ENCODE measurements at places on chromosomes 12 and 14.

DNA sequence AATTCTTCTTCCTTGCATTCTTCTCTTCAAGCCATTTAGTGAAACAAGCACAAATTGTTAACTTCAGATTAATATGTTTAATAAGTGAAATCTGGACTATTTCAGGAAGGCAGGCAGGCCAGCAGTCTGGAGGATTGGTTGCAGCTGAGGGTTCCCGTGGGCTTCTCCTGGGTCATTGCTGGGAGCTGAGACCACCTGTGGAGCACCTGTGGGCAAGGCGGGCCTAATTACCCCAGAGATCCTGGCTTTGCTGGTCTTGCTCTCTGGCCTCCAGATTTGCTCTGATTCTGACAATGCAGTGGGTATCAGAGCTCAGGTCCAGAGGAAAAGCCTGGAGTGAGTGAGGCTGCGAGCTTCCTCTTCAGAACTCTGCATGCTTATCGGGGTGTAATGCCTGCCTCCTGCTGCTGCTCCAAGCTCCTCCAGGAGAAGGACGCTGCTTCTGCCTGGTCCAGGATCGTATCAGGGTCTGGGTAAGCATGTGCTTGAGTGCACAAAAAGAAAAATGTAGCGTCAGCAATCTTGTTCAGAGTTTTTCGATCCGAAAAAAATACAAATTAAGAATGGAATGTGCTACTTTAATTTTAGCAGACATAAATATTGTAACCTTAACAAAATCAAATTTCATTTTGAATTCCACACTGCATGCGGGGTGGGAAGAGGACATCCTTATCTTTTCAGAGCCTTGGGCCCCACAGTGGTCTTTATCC is 93.8 kb downstream of the TMEM30B start:
- DNase-seq = no peak

GRCh38 chr12:119547001-119547400 is 46.6 kb upstream of the TMEM233 start:
- DNase-seq = no peak

DNA sequence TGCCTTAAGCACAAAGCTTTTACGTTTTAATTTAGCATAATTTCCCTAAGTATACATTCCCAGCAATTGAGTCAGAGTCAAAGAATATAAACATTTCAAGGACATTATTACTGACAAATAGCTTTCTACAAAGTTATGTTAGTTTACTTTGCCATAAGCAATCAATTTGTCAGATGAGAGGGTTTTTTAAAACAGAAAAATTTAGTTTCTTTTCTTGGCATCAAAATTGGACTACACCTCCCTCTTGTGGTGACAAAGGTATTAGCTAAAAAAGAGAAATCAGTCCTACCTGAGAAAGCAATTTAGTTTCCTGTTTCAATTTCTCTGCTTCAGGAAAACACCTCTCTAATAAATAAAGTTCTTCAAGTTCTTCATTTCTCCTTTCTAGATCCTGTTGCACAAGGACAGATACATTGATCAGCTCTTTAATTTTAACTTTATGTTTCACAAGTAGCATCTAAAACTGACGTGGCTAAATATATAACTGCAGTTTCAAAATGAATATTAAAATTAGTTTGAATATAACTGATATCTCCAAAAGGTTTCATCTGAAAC is 39.9 kb downstream of the DNAI7 start:
- DNase-seq = no peak

DNA sequence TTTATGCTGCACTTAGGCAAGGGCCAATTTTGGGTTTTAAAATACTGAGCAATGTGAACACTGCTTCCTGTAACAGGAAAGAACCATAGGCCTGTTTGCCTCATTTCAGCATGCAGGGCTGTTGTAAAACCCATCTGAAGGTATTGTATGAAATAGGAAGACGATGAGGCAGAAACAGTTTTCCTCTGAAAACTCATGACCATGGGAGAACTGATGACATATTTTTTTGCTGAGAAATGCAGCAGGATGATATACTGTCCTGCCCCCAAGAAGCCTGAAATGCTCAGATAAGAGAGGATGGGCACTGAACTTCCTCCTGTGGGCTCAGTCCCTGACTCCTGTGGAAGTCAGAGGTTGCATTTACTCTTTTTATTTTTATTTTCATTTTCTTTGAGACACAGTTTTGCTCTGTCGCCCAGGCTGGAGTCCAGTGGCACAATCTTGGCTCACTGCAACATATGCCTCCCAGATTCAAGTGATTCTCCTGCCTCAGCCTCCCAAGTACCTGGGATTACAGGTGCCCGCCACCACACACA is 17.4 kb downstream of the PYGL start:
- no peak for DNase-seq

DNA sequence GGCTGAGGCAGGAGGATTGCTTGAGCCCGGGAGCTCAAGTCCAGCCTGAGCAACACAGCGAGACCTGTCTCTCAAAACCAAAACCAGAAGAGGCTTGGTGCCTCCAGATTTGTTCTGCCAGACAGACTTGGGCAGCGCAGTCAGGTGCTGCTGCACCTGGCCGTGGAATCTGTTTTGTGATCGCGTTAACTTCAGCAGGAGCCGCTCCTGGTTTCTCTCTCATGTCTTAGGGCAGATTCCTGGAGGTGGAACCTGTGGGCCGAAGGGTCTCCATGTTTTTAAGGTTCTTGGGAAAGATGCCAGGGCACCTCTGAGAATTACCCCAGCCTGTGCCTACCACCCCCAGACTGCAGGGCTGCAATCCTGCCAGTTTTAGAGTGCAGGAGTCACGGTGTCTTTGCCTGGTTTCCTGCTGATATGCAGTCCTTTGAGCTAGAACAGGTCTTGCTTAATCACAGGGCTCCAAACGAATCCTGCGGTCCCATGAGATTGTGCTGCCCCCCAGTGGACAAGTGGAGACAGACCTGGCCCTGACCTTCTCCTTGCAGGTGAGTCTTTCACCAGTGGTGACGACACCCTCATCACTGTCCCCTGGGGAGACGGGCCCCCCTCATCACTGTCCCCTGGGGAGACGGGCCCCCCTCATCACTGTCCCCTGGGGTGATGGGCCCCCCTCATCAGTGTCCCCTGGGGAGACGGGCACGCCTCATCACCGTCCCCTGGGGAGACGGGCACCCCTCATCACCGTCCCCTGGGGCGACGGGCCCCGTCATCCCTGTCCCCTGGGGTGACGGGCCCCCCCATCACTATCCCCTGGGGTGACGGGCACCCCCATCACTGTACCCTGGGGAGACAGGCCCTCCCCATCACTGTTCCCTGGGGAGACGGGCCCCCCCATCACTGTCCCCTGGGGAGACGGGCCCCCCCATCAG is 37.6 kb downstream of the PACS2 start:
- DNase-seq = peak; percentile 88

DNA sequence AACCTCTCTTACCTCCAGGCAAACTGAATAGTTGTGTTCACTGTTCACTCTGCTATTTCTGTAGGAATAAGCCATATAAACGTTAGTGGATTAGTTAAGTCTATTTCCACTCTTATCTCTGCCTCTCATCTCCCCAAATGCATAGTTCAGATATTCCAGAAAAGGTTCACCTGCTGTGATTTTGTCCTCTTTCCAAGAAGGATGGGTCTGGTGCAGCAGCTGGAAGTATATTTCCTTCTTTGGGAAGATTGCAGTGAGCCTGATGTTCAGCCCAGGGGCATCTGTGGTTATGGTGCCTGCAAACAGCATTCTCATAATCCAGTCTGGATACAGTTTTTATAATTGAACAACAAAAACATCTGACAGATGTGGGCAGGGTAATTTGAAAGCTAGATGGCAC is 97.7 kb downstream of the TPH2 start:
- DNase-seq = no peak

DNA sequence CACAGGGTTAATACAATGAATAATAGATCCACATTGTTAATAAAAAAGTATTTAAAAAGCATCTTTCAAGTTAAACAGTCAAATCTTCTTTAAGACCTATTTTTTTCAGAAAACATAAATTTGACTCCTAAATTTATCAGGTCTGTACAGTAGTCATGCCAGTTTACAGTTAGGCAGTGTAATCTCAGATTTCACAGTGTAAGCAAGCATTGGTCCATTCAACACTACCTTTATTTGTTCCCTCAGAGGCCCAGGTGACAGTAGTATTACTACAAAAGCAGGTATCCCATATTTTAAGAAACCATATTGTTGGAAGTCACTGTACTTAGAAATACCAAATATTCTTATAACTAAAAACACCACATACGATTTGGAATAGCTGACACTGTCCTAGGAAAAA is 6.1 kb downstream of the ATP2B1 start:
- DNase-seq = no peak

GRCh38 chr14:102516531-102517391 is 7.2 kb upstream of the ANKRD9 start:
- peak; percentile 73 for DNase-seq

GRCh38 chr12:85927166-85927565 is 53.1 kb downstream of the NTS start:
- no peak for DNase-seq

DNA sequence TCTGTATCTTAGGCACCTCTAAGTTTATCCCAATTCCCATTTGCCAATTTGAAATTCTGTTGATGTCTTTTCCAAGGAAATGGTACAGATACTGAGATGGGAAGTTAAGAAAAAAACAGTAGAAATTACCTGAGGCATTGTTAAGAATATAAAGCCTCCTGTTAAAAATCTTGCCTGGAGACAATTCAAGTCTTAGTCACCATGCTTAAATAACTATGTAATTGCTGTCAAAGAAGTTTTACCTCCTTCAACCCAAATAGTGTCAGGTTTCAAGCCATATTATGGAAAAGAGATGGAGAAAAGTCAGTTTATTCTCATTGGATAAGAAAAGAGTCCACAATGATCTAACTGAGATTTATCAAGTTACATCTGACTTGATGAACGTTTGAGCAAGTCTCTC is 974.7 kb downstream of the GALC start:
- no peak for DNase-seq

DNA sequence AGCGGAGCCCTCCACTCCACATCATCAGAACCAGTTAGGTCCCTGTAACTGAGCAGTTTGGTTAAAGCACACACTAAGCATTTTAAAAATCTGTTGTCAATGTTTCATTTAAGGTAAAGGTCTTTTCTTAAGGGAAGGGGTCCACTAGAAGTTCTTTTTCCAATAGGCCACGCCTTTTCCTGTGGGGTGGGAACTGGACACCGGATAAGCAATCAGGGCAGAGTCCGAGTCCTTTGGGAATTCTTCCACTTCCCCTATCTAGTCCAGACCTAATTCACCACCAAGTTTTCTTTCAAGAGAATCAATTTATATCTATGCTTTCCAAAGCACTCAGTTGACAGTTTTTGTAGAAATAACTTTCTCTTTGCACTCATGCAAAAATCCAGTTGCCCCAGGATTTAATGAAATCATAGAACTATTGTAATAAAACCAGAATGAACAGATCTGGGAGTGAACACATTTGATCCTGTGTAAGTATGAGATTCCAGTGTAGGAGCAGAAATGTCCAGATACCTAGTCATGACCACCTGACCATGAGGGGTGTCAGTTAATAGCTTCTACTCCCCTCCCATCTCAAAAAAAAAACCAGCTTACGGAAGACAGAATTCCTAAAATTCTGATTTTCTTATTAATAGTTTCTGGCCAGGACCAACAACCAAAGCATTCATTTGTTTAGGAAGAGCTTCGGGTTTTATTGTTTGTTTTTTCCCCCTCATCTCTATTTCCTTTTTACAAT is 11.7 kb downstream of the VPS37B start:
- no peak for DNase-seq

GRCh38 chr12:19208456-19208855 is 78.9 kb downstream of the PLEKHA5 start:
- DNase-seq = no peak

GRCh38 chr14:104783484-104784217 is 11.9 kb downstream of the AKT1 start:
- DNase-seq = no peak

DNA sequence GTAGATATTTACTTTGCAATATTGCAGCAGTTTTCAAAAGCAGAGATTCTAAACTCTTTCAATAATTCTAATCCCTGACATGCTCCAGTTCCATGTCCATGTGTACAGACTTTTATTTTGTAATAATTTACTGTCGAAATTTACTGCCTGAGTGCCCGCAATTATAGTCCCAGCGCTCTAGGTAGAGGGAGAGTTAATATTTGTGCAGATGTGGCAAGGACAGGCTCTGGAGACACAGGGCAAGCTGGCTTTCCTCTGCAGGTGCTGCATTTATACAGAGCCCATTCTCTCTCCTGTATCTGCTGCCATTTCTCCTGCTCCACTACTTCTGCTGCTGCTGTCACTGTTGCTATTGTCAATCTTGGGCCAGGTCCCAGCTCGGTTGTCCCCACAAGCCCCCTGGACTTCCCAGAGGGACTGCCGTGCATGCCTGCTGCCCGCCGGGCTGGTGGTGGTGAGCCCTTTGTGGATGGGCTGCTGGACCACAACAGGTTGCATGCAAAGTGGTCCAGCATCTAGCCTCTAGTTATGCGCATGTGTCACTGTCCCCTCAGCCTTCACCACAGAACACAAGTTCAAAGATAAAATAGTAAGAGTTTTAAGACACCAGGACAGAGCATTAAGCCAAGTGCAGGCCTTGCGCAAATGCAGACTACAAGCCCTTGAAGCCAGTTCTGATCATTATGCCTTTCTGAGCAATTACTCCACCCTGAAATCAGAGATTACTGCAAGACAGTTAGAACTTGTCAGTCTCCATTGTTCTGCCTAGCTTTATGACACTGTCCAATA is 40.8 kb upstream of the CSRP2 start:
- no peak for DNase-seq

GRCh38 chr12:41008472-41008871 is 179.6 kb upstream of the PDZRN4 start:
- no peak for DNase-seq

- no peak for DNase-seq
These were observed 108.1 kb downstream of the DIP2B start for GRCh38 chr12:50612882-50613281.

DNA sequence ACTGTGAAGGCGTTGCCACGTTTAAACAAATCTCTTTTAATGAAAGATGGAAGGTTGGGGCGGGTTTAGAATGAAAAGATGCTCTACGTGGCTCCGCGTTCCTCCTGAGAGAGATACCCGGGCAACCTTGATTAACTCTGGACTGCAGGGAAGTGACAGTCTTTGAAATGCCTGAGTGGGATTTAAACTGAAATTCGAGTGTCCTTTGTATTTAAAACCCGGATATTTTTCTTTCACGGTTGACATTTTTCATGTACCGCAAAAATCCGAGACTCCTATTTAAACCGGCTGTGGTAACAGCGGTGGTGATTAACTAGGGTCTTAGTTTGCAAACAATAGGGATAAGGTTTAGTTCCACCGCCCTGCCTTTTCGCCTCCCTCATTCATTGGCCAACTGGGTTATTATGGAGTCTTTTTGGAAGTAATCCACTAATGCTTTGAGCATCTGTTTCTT is 707 bp downstream of the G2E3 start:
- no peak for DNase-seq

GRCh38 chr12:93603762-93604161 is 31.3 kb downstream of the SOCS2 start:
- DNase-seq = no peak

DNA sequence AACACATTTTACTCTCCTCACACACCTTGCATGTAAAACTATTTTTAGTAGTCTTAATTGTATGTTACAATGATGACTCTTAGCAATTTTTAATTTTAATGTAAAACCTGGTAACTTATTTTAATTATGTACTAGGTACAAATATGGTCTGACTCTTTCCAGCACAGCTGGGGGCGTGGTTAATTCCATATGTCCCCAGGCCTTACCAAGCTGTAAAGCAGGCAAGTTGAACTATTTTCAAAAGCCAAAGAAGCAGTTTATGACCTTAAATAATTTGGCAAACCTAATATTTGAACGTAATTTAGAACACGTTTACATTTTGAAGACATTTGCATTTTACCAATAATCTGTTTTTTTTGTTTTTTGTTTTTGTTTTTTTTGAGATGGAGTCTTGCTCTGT is 9.3 kb upstream of the ACOT6 start:
- no peak for DNase-seq

- no peak for DNase-seq
These were observed 235.0 kb downstream of the EFCAB11 start for GRCh38 chr14:89719366-89720075.

All from BE2C (cell line).